ENCODE measurements at places on chromosomes 7 and 10. TPM values are rescaled to one million over a fixed set of nuclear protein-coding genes. Genes with fewer than 3 reads are reported as not detected.

DNA sequence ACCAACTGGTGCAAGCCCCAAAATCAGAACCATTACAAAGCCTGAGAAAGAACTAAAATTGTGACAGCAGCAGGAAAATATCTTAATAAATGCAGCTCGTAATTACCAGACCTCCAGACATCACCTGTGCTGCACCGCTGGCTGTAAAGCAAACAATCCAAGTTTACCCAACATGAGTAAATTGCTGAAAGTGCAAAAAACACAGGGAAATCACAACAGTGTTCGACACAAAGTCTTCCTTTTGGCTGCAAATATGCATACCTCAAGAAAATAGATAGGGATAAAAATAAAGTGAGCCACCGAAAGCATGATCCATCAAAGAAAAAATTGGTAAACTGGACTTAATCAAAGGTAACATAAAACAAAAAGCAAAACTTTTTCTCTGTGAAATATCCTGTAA is 101.7 kb downstream of the SLC16A9 start:
- DNase-seq, result no peak

GRCh38 chr10:103502849-103503660 is 9.6 kb downstream of the NEURL1 start:
- no peak for DNase-seq

DNA sequence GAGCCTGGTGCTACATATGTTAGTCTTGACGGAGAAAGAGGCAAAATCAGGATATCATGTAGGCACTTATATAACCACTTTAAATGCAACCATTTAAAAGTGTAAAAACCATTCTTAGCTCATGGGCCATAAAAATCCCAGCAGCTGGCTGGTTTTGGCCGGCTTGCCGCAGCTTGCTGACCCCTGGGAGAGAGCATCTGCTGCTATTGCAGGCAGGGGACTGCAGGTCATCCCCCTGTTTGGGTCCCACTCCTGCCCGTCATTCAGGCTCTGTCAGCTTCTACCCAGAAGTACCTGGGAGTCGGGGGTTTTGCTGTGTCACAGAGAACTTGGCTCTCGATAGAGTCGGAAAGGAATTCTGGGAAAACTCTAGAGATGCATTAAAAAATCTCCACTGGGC is 187.4 kb downstream of the CUX1 start:
- DNase-seq, result no peak

DNA sequence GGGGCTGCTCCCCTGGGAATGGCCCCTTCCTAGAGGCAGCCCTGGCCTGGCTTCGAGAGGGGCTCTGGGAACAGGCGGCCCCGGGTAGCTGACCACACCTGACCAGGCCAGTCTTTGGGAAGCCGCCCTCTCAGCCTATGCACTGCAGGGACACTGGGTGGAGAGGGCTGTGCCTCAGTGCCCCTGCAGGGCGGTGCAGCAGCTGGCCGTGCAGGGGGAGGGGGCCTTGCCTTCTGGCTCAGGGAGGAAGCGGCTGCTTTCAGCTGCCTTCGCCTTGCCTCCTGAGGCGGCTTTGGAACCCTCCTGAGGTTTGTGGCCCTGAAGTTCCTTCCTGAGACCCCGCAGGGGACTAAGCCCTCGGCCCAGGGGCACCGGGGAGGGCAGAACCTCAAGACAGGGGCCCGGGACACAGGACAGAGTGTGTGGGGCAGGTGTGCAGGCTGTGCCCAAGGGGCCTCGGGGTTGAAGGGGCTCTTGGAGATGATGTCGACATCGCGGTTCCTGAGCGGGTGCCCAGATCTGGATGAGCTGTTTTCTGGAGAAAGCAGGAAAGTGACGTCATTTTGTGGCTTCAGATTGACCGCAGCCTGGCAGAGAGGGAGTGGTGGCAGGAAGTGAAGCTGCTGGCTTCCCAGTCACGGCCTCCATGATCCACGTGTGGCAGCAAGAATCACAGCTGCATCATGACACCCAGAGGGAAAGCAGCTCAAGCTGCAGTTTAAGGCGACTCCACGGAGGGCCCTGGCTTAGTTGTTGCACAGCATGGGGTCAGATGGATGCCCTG is 17.7 kb downstream of the ADAM8 start:
- DNase-seq, result peak; percentile 91

The GNG11 gene
- total RNA-seq, result 9.1 TPM

DNA sequence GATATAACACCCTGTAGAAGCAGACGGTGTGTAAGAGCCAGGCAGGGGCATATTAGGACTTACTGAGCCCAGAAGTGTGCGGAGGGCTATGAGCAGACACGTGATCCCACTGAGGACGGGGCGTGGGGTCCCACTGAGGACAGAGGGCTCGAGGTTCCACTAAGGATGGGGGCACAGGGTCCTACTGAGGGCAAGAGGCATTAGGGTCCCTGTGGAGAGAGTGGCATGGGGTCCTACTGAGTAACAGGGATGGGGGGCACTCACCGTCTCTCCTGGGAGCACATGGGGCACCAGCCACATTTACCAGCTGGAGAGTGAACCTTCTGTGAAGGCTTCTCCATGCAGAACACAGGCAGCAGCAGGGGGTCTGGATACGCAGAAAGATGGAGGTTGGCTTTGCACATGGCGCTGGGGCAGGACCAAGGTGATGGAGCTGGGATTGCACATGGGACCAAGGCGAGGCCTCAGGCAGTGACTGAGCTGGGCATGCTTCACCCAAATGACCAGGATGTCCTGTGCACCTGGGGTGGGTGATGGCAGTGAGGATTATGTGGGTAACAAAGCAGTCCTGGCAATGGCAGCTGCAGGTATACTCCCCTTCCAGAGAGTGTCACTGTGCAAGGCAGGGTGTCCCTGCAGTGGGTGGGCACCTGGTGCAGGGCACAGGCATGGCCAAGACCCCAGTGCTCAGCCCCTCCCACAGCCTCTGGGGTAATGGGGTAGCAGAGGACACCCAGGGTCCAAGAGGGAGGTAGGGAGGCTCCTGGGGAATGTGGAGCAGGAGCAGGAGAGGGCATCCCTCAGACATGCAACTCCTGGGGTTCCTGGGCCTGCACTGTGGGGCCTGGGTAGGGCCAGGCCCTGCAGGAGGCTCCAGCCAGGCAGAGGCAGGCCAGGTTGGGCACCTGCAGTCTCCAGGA is 278.1 kb downstream of the TCERG1L start:
- no peak for DNase-seq

The UNCX gene
- total RNA-seq, result not detected

- DNase-seq, result no peak
Observed at GRCh38 chr7:73871163-73872011, 10.4 kb downstream of the TMEM270 start.

DNA sequence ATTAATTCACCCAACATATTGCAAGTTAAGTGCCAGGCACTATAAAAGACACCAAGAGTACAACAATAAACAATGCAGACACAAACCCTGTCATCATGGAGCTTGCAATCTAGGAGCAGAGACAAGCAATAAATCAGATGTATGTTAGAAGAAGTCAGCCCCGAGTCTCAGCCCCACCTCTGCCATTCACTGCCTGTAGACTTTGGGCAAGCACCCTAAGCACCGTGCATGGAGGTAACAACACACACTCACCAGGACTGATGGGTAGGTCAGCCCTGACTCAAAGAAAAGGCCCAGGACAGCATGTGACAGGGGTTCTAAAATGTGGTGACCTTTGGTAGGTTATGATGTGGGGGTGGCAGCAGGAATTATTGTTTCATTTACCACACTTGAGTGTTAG is 49.3 kb upstream of the PLEKHA1 start:
- DNase-seq, result no peak

Data from ureter (tissue), 1 donor.